ENCODE measurements at places on chromosomes 1 and 21.

DNA sequence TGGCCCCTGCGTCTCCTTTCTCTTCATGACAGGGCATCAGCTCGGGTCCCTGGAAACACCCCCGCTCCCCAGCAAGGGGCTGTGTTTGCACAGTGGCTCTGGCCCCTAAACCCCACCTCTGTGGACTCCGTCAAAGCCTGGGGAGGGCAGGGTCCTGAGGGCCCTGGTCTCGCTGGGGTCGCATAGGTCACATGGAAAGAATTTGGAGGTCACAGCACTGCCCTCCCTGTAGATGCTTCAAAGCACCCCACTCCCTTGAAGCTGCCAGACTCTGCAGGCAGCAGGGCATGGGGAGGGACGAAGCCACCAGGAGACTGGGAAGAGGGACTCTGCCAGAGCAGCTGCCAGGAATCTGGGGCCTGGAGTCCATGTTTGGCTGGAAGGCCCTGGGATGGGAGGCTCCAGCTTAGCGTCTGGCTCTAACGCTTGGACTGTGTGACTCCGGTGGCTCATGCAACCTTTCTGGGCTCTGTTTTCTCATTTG lies 36.6 kb upstream of the ECE1 start:
- DNase-seq: no peak

GRCh38 chr1:53460666-53461322 lies 1.6 kb downstream of the DMRTB1 start:
- no peak for DNase-seq

GRCh38 chr1:19441048-19441780 lies 44.1 kb downstream of the CAPZB start:
- DNase-seq: no peak

- DNase-seq: no peak
These were observed 1.2 kb downstream of the LBR start for GRCh38 chr1:225426395-225427234.

DNA sequence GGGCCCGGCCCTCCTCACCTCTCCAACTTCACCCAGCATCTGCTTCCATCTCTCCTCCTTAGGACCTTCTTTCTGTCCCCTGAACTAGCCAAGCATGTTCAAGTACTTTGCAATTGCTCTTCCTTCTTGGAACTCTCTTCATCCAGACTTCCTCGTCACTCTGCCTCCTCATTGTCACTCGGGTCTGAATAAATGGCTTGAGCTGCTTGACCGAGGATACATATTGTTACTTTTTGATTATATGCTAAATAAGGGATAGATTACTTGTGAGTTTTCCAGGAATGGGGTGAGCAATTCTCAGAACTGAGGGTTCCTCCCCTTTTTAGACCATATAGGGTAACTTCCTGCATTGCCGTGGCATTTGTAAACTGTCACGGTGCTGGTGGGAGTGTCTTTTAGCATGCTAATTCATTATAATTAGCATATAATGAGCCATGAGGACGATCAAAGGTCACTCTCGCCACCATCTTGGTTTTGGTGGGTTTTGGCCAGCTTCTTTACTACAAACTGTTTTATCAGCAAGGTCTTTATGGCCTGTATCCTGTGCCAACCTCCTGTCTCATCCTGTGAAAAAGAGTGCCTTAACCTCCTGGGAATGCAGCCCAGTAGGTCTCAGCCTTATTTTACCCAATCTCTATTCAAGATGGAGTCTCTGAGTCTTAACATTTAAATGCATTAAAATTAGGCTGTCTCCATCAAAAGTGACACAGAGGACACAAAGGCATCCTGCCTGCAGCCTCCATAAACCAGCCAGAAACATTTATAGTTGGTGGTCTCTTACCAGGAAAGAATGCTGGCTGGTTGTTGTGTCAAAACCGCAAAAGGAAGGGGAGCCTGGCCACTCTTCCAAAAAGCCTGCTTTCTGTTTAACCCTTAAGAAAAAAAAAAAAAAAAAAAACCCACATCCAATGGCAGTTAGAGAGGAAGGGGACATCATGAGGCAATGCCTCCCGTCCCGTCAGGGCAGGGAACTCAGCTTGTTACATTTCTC lies 179.3 kb downstream of the KAZN start:
- no peak for DNase-seq

- DNase-seq: no peak
These were observed 48.5 kb upstream of the TTC39A start for GRCh38 chr1:51378871-51379270.

DNA sequence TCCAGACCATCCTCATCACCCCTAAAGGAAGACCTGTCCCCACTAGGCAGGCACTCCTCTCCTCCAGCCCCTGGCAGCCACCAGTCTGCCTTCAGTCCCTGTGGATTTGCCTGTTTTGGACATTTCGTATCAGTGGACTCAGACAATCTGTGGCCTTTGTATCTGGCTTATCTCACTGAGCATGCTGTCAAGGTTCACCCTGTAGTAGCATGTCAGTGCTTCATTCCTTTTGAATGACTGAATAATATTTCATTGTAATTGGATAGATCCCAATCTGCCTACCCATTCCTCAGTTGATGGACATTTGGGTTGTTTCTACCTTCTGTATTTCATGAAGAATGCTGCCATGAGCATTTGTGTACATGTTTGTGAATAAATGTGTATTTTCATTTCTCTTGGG lies 32.9 kb upstream of the RNF187 start:
- DNase-seq: no peak

DNA sequence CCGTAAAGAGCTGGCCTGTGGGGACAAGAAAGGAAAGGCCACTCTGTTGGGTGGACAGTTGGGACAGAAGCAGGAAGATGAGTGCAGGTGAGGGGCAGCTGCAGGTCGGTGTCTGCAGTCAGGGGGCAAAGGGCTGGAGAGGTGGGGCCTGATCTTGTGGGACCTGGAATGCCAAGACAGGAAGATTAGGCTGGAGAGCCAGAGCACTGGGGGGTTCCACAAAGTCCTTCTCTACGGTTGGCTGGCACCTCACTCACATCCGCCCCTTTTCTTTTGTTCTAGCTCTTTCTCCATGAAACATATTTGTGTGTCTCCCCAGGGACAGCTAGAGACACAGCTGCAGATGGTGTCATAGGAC lies 404.1 kb downstream of the PTPRU start:
- DNase-seq: no peak

GRCh38 chr1:77424236-77424635 lies 142.4 kb downstream of the AK5 start:
- no peak for DNase-seq

DNA sequence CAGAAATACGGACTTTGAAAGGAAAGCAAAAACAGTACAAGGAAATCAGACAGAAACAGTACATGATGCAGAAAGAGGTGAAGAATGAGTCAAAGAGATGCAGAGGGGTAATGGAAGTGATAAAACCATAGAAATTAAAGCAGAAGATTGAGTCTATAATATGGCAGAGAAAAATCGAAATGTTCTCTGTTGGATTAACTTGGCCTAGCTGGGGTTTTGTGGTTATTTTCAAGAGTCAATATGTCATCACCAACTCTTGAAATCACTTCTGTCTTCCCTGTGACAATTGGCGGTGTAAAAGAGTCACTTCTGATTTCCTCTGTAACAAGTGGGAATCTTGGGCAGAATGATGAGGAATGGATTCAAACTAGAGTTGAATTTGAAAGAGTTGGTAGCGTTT lies 7.4 kb downstream of the YTHDF2 start:
- no peak for DNase-seq

DNA sequence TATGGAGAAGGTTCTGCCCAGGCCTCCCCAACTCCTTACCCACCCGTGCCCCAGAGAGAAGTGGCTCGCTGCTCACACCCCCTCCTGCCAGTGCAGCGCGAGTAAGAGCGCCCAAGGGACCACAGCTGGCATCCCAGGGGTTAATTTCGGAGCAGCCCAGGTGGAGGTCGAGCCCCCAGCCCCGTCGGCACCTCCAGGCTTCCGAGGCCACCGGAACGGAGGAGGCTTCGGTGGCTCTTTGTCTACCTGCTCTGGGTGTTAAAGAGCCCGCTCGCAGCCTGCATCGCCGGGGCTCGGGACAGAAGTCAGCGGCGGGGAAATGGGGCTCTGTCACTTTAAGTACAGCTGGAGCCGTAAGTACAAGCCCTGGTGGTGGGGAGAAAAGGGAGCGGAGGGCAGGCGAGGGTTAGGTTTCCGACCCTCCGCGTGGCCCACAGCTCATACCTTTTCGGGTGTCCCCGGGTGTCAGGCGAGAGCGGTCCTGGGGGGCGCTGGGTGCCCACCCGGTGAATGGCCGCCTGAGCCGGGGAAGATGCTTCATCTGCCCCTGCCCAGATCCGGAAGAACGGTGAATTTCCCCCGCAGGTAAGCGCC lies 89.4 kb upstream of the IPO9 start:
- no peak for DNase-seq

DNA sequence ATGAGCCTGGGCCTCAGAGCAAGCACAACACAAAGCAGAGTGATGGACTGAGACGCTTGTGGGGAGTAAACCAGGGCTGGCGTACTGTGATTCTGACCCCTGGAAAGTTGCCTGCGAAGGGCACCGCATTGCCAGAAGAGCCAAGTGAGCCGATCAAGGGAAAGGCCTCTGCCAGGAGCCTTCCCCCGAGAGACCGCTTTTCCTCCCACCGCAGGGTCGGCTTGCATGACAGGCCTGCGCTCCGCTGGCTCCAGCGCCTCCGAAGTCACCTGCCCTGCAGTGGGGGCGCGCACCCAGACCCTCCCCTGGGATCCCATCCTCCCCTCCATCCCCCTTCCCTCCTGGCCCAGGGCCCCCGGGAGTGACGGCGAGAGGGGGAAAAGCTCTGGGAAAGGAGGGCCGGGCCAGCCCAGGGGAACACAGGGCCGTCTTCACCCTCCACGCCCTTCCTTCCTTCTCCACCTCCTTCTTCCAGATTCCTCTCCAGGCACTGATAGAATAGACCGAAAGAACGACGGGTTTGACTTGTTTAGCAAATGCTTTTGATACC lies 165.0 kb downstream of the TRIM33 start:
- DNase-seq: no peak

DNA sequence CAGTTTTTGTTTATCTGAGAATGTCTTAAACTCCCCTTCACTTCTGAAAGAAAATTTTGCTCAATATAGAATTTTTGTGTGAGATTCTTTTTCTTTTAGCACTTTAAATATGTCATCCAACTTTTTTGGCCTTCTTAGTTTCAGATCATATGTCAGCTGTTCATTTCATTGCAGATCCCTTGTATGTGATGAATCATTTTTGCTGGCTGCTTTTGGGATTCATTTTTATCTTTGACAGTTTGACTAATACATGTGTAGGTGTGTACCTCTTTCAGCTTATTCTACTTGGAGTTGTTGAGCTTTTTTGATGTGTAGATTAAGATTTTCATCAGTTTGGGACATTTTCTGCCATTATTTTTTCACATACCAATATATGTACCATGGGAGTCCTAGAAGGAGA lies 156.8 kb downstream of the FASLG start:
- no peak for DNase-seq

DNA sequence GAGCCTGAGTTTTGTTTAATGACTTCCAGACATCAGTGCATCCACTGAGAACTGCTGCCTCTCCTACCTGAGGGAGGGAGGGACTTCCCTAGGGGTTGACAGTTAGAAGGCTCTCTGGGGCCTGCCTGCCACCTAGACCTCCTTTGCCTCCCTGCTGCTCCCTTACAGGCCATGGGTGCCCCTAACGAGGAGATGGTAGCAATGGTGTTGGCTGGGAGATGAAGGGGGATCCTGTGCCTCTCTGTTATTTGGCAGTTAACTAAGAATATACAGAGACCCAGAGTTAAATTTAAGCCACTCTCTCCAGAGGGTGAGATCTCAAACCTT lies 66.1 kb downstream of the UBE2U start:
- no peak for DNase-seq

DNA sequence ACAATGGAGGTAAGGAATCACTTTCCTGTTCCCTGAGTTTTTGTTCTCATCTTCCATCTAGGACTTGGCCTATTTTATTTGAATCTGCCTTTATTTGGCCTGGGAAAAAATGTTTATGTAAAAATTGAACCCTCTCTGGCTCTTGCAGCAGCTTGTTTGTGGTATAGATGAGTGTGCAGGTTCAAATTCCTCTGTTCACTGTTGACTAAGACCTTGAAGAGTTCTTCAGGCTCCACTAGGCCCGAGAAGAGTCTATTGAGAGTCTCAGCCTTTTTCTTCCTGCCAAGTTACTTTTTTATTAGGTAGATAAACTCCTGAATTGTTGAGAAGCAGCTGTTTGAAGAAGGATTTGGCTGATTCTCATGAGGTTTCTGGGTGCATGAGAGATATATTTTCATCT lies 248.8 kb upstream of the ADGRL2 start:
- no peak for DNase-seq

DNA sequence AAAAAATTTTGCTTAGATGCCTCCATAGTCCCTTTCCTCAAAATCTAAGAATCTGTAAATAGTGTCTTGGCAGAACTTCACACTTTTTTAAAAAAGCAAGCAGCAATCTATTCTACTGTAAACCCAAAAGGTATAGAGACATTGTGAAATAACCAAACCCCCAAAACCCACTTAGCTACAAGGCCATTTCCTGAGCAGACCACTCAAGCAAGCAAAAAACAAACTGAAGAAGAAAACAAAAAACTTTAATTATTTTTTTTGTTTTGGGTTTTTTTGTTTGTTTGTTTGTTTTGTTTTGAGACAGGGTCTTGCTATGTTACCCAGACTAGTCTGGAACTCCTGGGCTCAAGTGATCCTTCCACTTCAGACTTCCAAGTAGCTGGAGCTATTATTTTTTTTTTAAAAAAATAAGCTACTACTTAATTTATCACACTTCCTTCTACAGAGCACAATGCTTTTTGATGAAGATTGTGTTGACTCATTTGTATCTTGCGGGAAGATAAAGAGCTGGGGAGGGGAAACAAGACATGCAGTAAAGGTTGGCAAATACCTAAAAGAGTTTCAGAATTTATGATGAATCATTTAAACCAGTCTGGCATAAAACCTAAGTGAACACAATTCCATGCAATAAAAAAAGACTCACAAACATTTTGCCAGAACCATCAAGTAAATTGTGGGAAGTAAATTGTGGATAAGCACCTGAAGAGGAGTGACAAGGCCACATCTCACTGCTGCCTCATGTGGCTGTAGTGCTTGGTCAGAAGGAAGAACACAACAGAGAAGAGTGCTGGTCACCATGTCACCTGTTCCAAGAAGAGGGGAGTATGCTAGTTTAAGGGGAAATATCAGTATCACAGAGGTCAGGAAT lies 2.7 kb upstream of the PTPN22 start:
- no peak for DNase-seq

DNA sequence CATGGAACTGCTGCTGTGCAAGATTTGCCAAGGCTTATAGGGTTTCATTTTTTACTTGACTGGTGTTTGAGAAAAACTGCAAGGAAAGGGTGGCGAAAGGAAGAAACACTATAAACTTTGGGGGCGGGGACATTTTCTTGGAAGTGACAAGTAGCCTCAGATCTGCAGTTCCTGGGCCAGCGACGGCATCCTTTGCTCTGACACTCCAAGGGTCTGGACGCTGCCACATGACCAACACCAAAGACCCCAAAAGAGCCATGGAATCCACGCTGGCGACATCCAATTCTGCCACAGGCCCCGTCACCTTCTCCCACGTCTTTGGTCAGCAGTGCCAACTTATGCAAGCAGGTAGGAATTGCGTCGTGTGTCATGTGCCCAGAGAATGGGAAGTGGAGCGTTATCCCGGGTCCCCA lies 193.4 kb downstream of the PRDM2 start:
- no peak for DNase-seq

DNA sequence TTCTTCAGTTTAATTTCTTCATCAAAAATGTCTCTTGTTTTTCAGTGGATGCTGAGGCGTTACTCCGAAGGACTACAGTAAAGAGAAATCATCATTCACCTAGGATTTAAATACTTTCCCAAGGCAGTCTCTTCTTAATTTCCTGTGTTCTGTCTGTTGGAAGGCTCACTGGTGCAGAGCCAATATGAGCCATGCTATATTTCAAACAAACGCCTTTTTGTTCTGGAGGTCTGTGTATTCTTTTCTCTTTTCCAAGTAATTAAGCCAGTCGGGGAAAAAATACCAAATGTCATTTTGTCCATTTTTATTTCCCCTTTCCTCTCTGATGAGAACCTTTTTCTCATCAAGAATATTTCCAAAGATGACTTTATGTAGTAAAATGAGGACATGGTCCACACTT lies 206.5 kb downstream of the RWDD3 start:
- DNase-seq: no peak
